ENCODE measurements at places on chromosomes 3 and 15.

DNA sequence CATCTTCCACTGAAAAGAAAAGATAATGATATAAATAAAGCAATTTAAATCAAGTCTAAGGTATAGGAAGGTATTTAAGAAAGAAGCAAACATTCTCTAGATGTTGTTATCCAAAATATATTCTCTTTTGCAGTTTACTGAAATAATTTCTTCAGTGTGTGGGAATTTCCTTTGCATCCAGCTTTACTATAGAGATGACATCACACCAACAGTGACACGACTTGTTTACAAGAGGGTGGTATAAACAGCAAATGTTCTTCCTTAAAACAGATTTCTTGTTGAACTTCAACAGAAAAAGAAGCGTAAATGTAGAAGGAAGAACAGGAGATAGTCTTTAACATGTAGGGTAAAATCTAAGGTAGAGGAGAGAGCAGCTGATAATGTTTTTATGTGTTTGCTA, 202.5 kb downstream of the ROBO2 start:
- DNase-seq, result no peak

- DNase-seq, result no peak
Measured at GRCh38 chr15:68201879-68202261, 3.3 kb downstream of the CALML4 start.

- no peak for DNase-seq
Measured at GRCh38 chr3:47741925-47742324, 39.8 kb downstream of the SMARCC1 start.

DNA sequence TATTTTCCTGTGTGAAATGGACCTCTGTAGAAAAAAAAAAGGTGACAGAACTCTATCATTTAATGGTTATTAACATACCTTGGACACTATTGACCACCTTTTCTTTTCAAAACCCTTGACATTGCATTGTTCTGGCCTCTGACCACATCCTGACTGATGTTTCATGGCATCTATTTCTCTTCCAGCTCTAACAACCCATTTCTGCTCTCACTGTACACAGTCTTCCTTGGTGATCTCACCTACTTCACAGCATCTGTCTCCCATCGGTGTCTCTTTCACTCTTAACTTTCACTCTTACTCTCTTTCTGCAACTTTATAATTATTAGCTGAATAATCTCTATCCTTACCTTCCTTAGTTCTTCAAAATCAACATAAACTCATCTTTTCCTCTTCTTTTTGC, 217.4 kb upstream of the CD96 start:
- no peak for DNase-seq

GRCh38 chr15:99170476-99171065, 65.7 kb downstream of the SYNM start:
- DNase-seq, result no peak

- no peak for DNase-seq
Measured at GRCh38 chr15:88655800-88656488, 17.1 kb downstream of the ISG20 start.

GRCh38 chr3:179158336-179159039, 10.3 kb downstream of the PIK3CA start:
- DNase-seq, result no peak

GRCh38 chr15:94305133-94305532, 73.8 kb downstream of the MCTP2 start:
- peak; percentile 7 for DNase-seq

DNA sequence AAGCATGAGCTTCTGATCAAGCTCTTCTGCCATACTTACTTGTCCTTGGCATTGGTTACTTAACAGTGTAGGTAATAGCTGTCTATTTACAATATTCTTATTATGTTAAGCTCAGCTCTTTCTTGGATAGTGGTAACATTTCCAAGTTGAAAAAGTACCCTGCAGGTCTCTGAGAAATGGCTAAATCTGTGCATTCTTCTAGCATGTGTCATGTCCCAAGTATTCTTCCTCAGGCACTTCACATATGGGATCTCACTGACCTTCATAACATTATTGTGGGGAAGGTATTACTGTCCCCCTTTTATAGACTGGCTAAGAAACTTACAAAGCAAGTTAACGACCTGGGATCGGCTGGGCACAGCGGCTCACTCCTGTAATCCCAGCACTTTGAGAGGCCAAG, 236.1 kb downstream of the RORA start:
- DNase-seq, result no peak

- no peak for DNase-seq
Measured at GRCh38 chr15:69154684-69155083, 5.8 kb upstream of the GLCE start.

DNA sequence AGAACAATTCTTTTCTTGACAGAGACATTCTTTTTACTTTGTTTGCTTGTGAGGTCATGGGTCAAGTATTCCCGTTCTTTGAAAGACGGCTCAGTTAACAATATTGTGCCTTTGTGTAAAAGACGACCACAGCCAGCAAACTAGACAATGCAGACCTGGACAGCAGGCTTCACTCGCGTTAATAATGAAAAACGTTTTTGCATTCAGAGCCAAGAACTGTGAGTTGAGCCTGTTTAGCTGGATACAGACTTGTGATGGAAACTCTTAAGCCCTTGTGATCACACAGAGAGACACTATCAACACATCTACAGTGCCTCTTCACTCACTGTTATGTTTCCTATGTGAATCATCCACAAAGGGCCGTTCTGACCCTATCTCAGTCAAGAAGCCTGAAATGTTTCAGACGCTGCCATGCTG, 37.3 kb upstream of the CMTM7 start:
- DNase-seq, result no peak

GRCh38 chr3:58013973-58014649, 5.9 kb downstream of the FLNB start:
- DNase-seq, result no peak

DNA sequence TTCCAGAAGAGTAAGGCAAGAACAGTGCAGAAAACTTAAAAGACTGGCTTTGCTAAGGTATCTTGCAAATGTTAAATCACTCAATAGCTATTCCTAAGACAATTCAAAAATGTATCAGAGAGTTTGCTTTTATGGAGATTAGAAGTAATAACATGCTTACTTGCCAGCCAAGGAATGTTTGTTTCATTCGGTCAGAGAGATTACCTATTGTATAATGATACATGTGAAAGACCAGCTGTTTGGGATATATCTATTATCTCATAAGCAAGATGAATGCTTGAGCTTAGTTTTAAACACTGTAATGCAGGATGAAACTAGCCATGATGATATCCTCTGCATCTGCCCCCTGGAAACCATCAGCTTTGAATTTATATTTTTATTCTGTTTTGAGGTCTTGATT, 70.7 kb downstream of the MAP2K5 start:
- DNase-seq, result no peak

DNA sequence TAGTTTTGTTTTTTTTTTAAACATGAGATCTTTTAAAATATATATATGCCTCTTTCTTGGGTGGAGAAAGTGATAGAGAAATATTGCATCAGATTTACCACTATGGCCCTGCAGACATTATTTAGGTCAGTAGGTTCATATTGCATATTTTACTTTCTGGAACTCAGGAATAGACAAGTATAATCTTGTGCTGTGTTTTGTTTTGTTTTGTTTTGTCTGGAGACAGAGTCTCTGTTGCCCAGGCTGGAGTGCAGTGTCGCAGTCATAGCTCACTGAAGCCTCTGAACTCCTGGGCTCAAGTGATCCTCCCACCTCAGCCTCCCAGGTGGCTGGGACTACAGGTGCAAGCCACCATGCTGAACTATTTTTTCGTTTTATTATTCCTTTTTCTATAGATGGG, 21.5 kb upstream of the DUT start:
- no peak for DNase-seq

GRCh38 chr3:25910105-25910504, 120.2 kb downstream of the OXSM start:
- no peak for DNase-seq

DNA sequence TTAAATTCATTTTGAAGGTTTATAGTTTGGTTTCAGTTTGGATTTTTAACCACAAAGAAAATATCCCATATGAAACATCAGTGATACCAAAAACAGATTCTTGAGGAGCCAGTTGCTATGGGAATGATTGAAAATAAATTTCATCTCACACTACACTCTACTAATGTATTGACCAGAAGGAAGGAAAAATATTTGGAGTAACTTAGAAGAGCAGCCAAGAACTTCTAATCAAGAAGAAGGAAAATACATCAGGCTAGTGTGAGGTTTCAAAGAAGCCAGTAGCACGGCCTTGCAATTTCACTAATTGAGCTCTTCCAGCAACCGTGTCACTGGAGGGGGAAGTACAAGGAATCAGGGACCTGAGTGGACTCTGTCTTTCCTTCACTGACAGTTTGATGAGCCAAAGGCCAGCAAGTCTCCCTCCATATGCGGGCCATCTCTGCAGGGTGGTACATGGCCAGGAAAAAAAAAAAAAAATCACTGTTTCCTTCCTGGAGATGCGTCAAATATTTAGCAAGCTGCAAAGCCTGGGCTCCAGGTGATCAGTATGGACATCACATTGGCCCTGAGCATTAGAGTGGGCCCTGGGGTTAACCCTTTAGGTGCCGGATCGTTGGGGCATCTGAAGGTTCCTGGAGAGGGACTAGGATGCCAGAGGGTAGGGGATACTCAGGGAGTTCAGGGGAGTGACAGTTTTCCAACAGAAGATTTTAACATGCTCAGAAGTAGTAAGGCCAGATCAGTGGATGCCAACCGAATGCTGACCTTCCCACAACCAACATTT, 37.1 kb downstream of the SLC12A8 start:
- no peak for DNase-seq

- DNase-seq, result no peak
Measured at GRCh38 chr3:11619946-11620652, 23.6 kb downstream of the VGLL4 start.

GRCh38 chr15:89781891-89782618, 5.9 kb downstream of the MESP2 start:
- DNase-seq, result no peak

DNA sequence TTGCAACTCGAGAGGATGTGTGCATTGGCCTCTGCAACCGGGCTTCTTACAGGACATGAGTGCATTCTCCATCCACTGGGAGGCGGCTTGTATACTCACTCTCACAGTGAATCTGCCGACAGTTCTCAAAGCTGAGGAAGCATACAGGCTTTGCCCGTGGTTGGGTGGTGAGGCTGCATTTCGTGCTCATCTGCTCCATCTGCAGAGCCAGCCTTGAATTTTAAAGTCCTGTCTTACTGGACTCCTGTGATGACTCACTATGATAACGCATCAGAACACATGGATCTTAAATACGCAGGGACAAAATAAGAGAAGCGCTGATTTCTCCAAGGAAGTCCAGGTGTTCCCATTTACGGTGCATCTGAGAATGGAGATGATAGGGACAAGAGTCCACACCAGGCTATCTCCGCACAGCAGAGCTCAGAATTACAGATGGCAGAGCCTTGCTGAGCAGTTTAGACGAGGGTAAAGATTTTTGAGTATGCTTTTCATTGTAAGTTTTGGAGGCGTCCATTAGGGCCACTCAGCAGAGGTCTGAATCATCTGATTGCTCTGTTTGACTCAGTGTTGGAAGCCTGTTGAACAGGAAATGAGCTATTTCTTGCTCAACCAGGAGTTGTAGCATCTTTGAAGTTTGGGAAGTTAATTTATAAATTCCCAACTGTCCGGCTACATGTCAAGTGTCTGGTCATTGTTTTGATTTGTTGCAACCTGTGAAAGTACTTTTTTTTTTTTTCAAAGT, 87.1 kb downstream of the GABRG3 start:
- no peak for DNase-seq

DNA sequence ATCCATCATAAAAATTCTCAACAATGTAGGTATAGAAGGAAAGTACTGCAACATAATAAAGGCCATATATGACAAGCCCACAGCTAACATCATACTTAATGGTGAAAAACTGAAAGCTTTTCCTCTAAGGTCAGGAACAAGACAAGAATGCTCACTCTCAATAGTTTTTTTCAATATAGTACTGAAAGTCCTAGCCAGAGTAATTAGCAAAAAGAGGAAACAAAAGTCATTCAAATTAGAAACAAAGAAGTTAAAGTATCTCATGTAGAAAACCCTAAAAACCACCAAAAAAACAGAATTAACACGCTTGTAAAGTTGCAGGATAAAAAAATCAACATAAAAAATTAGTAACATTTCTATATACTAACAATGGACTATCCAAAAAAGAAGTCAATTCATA, 61.8 kb downstream of the MYH15 start:
- DNase-seq, result no peak

GRCh38 chr3:148729476-148730055, 31.9 kb downstream of the AGTR1 start:
- no peak for DNase-seq

- no peak for DNase-seq
Measured at GRCh38 chr3:41364736-41365135, 165.4 kb downstream of the CTNNB1 start.

- DNase-seq, result no peak
Measured at GRCh38 chr3:101072300-101072699, 79.1 kb upstream of the ABI3BP start.

DNA sequence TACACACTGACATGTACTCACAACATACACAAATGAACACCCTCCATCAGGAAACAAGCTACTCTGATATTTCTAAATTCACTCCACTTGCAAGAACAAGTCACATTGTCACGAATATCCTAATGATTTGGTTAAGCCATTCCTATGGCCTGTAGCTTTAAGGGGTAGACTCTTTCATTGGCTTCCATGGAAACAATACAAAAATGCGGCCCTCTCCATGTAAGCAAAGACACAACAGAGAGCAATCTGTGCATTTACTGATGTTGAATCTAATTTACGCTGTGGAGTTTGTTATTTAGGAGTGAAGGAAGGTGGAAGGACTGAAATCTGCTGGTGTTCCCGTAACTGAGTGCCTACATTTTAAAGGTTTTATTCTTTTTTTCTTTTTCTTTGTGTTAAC, 114.5 kb downstream of the FMN1 start:
- no peak for DNase-seq

DNA sequence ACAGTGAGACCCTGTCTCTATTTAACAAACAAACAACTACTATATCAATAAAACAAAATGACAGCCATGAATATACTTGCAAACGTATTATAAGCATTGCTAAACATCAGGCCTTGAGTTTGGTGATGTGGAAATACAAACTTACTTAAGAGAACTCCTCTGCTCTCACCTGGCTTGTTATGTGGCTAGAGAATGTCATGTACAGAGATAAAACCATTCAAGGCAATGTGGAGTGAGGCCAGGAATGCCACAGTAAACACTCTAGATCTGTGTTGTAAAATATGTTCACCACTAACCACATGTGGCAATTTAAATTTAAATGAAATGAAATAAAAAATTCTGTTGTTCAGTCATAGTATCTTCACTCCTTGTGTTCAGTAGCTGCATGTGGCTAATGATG, 22.7 kb upstream of the RARB start:
- DNase-seq, result no peak

GRCh38 chr3:108093021-108093420, 2.2 kb upstream of the CD47 start:
- no peak for DNase-seq
